Spleen (tissue), 13 donors: ENCODE measurements at places on chromosomes 5 and 9.

GRCh38 chr9:125246261-125246667 is 5.1 kb upstream of the HSPA5 start:
- DNase-seq, result no peak

- no peak for DNase-seq
These were observed 68.3 kb downstream of the KCNIP1 start for GRCh38 chr5:170571875-170572852.

- DNase-seq, result no peak
These were observed 107.2 kb upstream of the RAD23B start for GRCh38 chr9:107175816-107176435.

GRCh38 chr5:40386289-40386688 is 293.4 kb upstream of the PTGER4 start:
- DNase-seq, result no peak

DNA sequence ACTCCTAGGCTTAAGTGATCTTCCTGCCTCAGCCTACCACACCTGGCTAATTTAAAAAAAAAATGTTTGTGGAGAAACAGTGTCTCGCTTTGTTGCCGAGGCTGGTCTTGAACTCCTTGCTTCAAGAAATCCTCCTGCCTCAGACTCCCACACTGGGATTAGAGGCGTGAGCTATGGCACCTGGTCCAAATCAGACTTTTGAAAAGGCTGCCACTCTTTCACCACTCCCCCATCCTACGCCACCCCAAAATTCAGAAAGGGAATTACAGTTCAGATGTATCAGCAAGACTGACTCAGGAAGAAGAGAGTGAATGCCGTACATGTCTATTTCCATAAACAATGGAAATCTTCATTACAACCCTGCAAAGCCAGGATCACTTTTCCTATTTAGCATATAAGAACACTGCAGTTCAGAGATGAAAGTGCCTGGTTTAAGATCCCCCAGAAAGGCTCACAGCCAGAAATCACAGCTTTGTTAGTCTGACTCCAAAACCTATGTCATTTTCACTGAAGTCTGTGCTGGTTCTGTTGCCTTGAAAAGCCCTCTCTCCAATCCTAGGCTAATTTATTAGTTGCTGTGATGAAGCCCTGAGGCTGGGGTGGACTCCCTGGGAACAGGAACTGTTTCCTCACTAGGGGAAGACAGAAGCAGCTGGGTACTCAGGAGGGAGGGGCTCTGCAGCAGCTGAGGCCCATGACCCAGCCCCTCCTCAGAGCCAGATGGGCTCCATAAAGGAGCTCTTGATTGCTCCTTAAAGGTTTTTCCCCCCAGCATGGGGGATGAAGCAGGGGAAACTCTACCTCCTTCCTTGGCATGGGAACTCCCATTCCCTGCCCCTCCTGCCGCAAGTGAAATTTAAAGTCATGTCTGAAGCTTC is 3.1 kb downstream of the FBLL1 start:
- DNase-seq, result no peak

- no peak for DNase-seq
These were observed 5.6 kb downstream of the RMI1 start for GRCh38 chr9:83986195-83986594.

DNA sequence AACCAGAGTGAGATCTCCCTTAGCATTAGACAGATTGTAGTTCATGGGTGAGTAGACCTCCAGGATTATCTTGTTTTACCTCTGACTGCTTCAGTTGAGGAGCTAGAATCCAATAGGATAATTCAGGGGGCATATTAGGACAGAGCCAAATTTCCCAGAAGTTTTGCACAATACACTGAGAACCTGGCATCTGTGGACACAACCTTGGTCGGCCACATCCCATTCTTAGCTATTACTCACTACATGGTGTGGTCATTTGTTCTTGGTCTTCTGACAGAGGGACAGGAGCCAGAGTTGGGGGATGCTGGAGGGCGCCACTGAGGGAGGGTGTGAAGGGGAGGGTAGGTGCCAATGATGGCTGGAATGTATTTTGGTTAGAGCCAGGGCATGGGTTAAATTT is 66.6 kb downstream of the NPR3 start:
- no peak for DNase-seq

- no peak for DNase-seq
These were observed 23.4 kb upstream of the FAM169A start for GRCh38 chr5:74889523-74890105.

- no peak for DNase-seq
These were observed 56.4 kb upstream of the ISL1 start for GRCh38 chr5:51326844-51327243.

DNA sequence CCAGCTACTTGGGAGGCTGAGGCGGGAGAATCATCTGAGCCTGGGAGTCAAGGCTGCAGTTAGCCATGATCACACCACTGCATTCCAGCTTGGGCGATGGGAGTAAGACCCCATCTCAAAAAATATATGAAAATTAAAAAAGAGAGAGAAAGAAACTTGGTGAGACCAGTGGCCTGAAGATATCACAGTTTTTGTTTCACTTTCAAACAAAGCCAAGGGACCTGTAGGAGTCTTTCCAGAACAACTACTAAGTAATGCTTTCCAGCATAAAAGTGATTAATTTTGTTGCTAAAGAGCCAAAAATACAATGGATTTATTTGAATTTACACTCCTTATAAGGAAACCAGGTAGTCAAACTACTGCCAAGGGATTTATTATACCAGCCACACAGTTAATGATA is 23.5 kb downstream of the GKAP1 start:
- no peak for DNase-seq

DNA sequence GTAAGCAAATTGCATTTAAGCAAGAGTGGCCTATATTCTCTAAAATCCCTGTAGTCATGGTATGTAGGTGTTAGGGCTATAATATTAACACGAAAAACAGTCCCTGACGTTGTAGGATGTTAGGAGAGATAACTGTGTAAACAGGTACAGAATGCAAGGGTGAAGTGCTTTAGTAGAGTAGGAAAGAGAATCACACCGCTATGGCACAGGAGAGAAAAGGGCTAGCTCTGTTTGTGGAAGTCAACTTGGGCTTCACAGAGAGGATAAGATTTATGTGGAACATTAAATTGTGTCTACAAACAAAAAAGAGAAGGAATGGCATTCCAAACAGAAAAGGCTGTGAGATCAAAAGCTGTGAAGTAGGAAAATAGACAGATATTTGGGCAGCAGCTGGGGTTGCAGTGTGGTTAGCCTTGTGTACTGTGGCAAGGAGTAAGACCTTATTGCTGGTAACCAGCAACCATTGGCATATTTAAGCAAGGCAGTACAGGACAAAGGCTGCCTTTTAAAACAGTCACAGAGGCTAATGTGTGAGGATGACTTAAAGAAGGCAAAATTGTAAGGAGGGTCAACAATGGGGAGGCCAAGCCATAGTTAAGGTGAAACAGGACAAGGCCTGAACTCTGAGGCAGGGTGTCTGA is 337.5 kb upstream of the ADAMTSL1 start:
- DNase-seq, result no peak

- no peak for DNase-seq
These were observed 1037.8 kb downstream of the NR2F1-AS1 start for GRCh38 chr5:92543201-92543600.

- DNase-seq, result no peak
These were observed 66.9 kb downstream of the DCP2 start for GRCh38 chr5:113043491-113043931.

DNA sequence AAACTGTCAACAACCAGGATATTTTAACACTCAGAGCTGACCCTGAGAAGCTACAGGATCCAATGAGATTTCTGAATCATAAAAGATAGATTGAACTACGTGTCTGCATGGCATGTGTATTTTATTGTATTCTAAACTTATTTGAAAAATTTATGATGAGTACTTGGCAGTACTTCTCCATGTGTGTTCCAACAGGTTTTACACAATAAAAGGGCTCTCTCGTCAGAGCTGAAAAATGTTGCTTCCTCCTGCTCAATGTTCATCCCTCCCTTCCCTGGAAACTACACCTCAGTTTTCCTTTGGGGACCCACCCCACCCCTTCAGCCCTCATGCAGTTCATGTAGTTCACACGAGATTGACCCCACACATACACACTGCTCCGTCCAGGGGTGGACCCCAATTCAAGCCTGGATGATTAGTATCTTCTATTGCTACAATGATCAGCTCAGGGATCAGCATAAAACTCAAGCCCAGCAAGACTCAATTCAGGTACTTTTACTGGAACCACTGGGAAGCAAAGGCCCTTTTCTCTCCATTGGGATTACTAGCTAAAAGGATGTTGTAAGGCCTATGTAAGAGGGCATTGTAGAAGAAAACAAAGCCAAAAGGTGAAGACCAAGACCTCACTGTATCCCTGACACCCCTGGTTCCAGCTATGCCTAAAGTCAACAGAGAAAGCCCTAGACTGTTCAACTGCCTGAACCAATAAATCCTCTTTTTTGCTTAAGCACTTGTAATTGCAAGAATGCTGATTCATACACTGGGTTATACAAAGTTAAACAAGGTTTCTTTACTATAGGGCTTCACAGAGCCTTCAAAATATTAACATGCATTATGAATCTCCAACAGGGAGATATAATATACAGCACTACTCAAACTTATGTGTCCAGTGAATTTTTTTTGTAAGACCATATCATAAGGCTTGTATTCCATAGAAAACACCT is 112.6 kb downstream of the SAXO1 start:
- DNase-seq, result no peak

DNA sequence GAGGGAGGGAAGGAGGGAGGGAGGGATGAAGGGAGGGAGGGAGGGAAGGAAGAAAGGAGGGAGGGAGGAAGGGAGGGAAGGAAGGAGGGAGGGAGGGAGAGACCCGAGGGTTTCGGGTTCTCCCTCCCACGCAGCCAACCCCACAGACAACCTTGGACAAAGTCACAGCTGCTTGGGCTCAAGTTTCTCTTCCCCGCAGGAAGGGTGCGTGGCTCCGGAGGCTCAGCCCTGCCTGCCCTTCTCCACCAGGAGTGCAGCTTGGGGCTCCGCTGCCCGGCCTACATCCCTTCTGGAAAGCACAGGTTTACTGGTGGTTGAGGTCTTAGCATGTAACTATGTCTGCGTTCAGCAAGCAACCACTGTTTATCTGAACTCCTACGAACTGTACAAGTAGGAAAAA is 15.0 kb downstream of the SLC12A7 start:
- no peak for DNase-seq

- no peak for DNase-seq
These were observed 3.9 kb downstream of the GPRIN1 start for GRCh38 chr5:176606032-176606431.

DNA sequence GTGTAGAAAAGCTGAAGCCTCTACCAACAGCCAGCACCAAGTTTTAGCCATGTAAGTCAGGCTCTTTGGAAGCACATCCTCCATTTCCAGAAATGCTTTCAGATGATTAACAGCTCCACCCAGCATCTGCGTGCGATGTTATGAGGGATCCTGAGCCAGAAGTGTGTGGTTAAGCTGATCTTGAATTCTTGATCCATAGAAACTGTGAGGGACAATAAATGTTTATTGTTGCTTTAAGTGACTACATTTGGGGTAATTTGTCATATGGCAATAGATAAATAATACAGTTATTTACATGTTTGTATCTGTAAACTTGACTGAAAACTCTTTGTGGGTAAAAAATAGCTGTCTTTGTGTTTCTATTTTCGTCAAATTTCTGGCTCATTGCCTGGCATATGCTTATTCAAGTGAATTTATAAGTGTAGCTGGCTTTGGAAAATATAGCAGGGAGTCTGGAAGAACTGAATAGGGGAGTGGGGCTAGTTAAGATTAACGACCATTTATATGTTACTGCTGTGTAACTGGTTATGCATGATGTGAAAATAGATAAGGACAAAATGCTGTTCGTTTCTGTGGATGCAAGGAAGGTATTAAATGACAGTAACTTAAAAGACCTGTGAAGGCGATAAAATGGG is 234.1 kb downstream of the LRRC70 start:
- no peak for DNase-seq

- no peak for DNase-seq
These were observed 502.7 kb downstream of the EFNA5 start for GRCh38 chr5:107168086-107168485.

DNA sequence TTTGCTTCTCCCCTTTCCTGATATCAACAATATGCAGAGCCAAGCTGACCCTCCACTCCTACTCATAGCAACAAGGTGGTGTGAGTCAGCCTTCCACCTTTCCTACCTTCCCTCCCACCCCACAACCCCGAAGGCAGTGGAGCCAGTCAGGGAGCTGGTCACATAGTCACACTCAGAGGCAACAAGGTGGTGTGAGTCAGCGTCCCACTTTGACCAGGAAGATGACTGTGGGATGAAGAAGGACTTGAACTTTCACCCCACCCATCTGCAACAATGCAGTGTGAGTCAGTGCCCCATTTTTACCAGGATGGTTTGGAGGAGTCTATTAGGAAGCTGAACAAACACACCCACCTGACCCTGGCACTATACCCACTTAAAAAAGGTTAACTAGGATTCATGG is 30.1 kb upstream of the ZNF782 start:
- DNase-seq, result no peak

DNA sequence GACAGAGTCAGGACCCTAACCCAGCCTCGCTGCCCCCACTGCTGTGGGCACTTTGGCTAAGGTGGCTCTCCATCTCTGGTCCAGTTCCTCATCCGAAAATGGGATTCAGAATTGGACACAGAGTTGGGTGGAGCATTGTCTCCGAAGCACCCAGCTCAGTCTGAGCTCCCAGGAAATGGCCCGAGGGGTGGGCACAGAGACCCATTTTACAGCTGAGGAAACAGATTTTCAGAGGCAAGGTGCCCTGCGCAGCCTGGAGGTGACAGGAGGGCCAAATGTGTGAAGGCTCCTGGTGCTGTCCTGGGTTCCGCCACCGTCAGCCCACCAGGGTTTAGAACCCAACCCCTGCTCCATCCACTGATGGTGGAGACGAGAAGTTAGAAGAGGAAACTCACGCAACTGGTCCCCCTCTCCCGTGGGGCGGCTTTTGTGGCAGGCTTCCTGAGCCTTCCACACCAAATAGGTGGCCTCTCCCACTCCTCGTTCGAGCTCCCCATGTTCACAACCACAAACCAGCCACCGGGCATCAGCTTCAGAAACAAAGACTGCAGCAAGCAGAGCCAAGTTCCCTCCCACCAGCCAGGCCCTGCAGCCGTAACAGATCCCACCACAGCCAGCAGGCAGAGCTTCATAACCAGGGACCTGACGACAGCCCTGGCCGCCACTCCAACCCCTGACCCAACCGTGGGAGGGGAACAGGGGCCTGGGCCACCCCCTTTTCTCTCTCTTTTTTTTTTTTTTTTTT is 90.9 kb upstream of the LMX1B start:
- peak; percentile 71 for DNase-seq

- DNase-seq, result no peak
These were observed 554.3 kb upstream of the CLINT1 start for GRCh38 chr5:158413122-158413680.

DNA sequence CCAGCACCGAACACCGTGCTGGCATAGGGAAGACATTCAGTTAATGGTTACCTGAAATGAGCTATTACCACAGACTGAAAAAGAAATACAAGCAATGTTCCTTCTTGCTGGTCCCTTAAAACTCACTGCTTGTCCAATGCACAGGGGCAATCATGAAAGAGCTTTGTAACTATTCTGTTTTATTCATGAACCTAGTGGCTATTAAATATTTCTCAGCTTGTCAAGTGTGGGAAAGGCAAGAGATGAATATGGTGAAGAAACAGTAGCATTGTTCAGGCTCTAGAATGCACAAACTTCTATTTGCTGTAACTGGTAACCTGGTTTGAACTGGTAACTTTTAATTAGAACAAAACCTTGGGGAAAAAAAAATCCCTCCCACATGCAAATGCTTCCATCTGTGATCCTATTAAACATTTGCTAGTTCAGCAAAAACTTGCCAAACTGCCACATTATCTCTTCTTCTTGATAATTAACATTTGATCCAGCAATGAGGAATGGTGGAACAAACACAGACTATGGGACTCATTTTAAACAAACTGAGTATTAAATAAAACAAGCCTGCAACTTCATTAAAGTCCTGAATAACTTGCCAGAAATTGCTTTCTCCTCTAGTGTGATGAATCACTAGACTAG is 36.1 kb downstream of the YIPF5 start:
- no peak for DNase-seq

GRCh38 chr5:3116366-3116765 is 364.9 kb upstream of the IRX2 start:
- peak; percentile 60 for DNase-seq
